Left ventricle myocardium superior (tissue), 1 donor: ENCODE measurements at places on chromosomes 7 and 10.
A peak's percentile ranks its signal among the peaks of the same experiment; 100 is the strongest.

DNA sequence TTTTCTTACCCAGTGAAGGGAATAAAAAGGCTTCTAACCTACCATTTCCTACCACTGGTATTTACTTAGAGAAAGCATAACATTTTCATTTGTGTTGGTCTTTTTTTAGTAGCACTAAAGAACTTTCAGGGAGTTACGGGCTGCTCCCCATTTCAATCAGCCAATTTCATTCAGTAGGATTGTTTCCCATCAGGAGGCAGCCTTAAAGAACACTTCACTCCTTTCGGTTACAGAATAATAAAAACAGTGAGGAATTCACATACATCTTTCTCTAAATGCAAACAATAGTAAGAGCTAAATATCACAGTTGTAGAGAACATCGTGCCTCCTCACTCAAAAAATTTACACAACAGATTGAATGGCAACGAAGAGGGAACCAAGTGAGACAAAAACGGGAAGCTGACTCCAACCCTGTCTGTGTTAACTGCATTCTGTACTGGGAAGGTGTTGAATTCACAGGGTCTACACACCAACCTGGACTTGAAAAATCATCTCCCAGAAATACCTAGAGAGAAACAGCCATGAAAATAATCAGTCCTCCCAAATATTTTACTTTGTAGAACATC, 55.5 kb upstream of the ABLIM1 start:
- DNase-seq, result no peak

GRCh38 chr10:93992400-93993030, 1.2 kb upstream of the PLCE1 start:
- no peak for DNase-seq

DNA sequence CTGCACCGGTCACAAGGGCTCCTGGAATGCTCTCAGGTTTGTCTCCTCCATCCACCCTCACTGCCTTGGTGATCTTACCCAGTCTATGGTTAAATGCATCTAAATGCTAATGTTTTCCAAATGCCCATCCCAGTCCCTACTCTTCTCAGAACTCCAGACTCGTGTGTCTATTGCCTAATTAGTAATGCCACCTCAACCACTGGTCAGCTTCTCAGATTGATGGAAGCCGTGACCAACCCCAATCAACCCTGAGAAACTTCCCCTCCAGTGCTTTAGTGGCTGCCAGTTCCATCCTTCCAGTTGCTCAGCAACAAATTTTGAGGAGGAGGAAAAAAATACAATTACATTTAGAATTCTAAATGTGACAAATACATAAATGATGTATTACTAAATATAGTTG, 18.6 kb downstream of the NUDCD3 start:
- DNase-seq, result no peak

GRCh38 chr7:152868122-152869040, 108.8 kb downstream of the ACTR3B start:
- DNase-seq, result no peak

DNA sequence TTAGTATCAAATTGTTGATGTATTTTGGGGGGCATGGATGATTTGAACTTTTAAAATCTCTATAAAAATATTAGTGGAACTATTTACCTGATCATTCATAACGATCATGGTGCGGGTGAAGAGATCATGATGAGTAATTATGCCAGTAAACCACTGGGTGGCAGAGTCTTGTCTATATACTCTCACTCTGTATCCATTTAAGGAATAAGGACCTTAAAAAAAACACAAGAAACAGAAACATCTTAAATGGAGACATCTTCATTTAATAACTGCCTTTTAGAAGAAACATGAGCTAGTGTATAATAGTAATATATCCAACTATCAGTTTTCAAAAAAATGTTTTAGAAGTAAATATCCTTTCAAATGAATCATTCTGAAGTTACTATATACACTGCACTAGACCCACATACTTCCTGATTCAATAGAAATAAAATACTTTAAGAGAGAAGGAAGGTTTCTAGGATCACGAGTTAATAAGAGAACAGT, 84.0 kb downstream of the NRBF2 start:
- DNase-seq, result no peak

DNA sequence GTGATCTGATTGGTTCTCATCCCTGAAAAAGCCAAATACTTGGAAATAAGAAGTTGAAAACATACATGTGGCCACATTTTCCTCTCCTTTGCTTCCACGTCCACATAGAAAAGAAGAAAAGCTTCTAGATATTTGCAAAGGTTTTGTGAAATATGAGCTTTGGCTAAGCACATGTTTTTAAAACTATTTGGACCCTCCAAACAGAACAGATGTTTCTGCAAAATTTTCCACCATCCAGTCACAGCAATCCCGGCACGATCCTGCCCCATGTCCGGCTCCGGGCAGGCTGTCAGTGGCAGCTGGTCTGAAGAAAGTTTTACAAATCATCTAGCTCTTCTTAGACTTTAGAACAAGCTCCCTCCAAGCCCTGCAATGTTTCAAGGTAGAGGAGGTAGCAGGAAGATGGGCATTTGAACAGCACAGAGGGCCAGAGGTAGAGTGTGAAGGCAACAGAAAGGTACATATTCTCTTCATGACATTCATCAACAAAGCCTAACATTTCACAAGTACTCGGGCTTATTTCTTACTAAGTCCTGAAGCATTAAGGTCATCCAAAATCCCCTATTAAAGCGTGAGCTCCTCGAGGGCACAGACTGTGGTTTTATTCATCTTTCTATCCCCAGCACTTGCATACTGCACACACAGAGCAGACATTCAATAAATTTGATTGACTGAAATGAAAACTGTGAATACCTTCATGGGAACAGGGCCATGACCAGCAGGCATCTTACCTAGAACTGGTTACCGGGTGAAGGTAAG, 110.1 kb downstream of the JAZF1 start:
- peak; percentile 36 for DNase-seq

DNA sequence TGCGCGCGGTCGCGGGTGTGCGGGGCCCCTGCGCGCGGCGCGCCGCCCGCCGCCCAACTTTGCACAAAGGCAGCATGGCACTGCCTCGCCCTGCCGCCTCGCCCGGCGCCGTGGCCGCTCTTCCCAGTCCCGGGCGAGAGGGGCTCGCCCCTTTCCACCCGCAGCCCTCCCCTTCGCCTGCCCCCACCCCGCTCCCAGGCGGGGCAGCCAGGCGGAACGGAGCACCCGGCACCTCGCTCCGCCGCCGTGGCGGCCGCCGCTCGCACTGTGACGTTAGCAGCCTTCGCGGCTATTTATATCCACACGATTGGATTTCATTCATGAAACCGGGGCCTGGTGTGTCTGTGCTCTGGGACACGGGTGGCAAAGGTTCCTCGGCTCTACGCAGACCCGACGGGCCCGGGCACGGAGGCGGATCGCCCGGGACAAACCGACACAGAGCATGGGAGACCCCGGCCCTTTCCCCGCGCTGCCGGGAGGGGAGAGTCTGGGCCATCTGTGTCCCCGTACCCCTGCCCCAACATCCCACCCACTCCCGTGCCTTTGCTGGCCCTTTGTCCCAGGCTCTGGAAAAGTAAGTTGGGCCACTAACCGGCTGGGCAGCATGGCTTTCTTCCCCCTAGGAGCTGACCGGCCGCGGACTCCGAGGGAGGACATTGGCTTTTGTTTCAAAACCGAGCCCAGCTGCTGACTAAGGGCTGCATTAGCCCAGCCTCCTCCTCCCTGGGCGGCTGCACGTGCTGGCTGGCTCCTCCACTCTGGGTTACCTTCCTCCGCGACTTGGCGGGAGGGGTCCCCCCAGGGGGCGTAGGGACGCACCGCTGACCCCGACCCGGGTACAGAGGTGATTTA, at the start of gene RHOBTB1:
TSS of gene RHOBTB1 (minus strand) at position 128 of the 852 bp plus-strand sequence. CDS start 32,643 bp downstream, outside the sequence.
- peak; percentile 90 for DNase-seq

DNA sequence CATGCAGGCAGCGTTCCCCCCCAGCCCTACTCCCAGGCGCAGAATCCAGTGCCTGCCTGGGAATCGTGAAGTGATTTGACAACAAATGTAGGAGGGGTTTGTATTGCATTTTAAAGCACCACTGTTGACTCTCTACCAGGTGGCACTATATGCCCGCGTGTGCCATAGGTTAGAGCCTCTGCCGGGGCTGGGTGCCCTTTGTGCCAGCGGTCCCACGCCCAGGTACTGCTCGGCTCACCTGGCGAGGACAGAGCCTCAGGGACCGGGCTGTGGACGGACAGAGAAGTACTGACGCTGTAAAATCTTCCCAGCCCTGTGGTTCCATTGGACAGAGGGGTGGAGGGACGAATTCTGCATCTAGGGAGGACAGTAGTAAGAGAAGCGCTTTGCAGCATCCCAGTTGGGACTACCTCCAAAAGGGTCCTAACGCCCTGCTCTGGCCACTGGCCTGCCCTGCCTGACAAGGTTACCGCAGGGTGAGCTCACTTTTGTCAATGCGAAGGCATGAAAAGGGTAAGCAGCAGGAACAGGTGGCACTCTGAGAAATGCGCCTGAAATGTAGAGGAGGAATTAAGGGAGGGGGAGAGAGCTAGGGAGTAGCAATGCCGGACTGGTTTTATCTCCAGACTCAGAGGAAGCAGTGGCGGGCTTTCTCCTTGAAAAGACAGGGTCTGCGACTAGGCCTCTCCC, 788 bp upstream of the CACNA2D1 start:
- DNase-seq, result no peak

- no peak for DNase-seq
Observed at GRCh38 chr7:11341285-11341944, 367.7 kb downstream of the PHF14 start.

DNA sequence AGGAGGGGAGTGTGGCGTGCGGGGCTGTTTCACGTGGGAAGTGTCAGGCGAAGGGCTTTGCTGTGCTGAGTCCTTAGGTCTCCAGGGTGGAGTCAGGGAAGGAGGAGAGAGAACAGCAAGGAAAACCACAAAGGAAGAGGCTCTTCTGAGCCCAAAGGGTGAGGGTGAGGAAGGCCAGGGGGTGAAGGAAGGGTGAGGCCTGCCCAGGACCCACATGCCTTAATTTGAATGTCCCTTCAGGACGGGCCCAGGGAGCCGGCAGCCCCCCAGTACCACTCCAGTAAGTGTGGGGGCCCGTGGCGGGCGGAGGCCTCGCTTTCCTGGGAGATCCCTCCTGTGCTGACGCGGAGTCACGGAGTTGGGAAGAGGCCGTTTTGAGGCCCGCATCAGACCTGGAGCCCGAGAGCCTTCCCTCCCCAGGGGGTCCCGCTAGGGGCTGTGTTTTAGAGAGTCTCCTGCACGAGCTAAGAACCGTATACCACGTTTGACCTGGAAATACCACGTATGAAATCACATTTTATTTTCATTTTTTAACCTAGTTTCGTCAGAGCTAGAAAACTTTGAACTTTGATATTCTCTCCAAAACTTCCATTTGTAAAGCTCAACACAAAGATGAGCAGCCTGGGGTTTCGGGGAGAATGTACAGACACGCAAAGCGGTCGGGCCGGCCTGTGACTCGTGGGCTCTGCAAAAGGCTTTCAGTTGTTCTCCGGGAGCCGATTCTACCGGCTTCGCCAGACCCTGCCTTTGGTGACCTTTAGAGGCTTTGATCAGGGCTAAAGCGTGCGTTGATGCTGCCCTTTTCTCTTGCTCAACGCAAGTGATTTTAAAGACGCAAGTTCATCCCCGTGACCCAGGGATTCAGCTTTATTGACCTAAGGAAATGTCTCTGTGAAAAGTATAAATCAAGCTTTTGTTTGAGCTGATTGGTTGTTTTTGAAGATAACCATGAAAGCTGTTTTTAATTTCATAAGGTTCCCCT, 23.6 kb upstream of the TTYH3 start:
- DNase-seq, result no peak

GRCh38 chr7:155860840-155861479, 48.7 kb upstream of the SHH start:
- peak; percentile 51 for DNase-seq

GRCh38 chr10:87636313-87636915, 23.3 kb upstream of the PAPSS2 start:
- DNase-seq, result no peak
